ENCODE measurements at places on chromosomes 6 and 20.

- DNase-seq = no peak
Measured at GRCh38 chr6:79762370-79762769, 131.2 kb downstream of the SH3BGRL2 start.

DNA sequence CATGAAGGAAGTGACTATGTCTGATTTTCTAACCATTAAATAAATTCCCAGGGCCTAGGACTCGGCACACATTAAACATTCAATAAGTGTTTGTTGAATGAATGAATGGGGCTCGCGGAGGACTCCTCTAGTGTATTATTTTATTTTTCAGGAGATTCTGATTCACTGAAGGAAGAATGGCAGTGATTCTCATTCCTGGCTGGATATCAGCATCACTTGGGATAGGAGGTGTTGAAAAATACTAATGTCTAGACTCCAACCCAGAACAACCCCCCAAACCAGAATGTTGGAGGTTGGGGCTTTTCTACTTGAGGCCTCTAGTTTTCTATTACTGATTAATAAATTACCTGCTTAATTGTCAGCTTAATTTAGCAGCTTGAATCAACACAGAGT lies 195.4 kb downstream of the BTBD3 start:
- no peak for DNase-seq

GRCh38 chr6:209432-210103 lies 82.7 kb upstream of the DUSP22 start:
- no peak for DNase-seq

- no peak for DNase-seq
Measured at GRCh38 chr6:150627154-150627553, 27.5 kb downstream of the PLEKHG1 start.

DNA sequence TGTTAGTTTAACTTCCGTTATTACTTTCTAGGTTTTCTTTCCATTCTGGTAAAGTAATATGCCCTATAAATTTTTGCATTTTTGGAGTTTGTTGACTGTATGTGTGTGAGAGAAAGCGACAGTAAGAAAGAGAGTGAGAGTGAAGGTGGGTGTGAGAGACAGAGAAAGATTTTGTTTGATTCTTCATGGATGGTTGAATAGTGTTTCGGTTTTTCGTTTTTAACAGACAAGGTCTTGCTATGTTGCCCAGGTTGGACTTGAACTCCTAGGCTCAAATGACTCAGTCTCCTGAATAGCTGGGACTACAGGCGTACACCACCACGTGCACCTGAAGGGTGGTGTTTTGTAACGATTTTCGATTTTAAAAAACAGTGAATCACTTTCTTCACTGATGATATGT lies 329.1 kb upstream of the RUNX2 start:
- DNase-seq = no peak

- no peak for DNase-seq
Measured at GRCh38 chr6:1182722-1183521, 129.0 kb upstream of the FOXQ1 start.

DNA sequence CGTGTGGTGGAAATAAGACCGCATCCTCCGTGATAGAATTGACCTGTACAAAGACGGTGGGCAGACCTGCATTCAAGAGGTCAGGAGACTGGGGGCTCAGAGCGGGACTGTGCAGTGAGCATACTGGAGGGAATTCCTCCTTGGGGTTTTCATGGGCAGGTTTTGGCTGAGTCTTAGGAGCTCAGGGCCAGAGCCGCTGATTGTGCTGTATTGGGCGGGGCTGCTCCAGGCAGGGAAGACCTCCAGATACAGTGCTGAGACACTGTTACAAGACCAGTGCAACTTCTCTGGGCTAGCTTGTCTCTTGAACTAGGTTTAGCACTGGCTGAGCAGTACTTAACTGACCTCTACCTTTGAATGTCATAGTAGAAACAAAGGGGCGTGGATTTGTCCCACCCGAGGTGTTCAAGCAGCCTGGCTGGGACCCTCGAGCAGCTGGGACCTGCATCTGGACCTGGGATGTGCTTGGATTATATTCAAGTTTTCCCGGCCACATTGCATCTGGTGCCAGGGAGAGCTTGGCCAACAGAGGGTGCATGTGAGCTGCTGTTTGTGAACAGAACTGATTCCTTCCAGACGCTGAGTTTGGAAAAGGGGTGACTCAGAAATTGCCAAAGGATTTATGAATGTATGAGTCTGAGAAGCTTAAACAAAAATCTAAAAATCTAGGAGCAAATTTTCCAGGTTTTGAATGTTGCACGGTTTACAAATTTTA lies 33.4 kb upstream of the SLC22A1 start:
- peak; percentile 94 for DNase-seq

GRCh38 chr6:81808851-81809570 lies 56.5 kb upstream of the TENT5A start:
- no peak for DNase-seq

DNA sequence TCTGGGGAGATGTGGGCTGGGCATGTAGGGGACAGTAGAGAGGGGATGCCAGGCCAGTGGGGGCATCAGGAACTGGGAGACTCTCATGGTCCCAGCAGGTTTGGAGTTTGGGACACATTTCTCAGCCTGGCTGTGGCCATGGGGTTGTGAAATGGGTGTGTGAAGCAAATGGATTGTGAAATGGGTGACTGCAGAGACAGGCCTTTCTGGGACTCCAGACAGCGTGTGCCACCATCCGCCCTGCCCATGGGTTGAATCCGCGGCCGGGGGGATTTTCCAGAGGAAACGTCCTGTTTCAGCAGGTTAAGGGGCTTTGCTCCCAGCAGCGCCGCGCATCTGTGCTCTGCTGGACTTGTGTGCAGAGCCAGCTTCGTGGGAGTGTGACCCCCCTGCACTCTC lies 3.7 kb upstream of the PMEPA1 start:
- no peak for DNase-seq

DNA sequence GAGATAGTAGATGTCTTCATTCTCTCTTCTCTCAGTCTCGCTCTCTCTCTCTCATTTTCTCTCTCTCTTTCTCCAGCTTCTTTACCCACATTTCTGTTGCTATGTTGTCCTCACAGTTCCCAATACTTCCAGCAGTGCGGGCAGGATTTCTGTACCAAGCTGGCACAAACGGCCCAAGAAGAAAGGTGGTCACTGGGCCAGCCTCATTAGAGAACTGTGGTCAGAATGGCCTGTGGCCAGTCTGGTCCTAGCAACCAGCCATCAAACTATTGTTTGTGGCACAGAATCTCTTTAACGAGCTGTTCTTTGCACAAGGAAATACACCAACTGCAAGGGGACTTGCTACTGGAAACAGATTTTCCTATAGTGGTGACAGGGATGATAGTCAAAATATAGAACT lies 81.3 kb downstream of the SEL1L2 start:
- DNase-seq = no peak

DNA sequence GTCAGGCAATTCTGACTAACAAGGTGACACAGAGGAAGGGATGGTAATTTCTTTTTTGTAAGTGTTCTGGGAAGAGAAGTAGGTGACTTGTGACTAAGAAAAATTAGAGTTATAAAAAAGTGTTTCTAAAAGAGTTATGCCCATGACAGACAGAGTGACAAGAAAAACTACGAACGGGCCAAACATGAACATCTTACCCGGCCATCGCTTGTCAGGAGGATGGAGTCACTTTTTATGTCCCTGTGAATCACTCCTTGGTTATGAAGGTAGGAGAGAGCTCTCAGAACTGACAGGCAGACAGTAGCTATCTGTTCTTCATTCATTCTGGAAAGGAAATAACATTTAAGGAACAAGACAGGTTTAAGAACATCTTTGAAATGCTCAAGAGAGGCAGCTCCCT lies 43.0 kb downstream of the LAMP5 start:
- DNase-seq = no peak

DNA sequence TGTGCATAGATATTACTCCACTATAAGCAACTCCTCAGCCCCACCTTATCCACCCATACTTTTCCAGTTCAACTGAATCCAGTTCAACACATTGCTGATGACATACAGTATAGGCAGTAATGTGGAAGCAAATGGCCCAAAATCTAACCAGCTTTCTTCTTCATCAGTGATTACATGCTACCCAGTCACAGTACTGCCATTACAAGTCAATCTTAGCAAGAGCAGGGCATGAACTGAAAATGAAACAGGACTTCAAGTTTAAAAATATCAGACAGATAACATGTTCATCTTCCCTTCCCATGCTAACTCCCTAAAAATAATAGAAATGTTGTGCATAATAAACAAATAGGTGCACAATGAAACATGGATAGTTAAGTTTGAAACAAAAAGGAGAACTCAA lies 19.2 kb downstream of the RRAGD start:
- DNase-seq = no peak

- peak; percentile 8 for DNase-seq
Measured at GRCh38 chr20:10247440-10247839, 28.8 kb downstream of the SNAP25 start.

GRCh38 chr6:161261816-161262215 lies 12.0 kb downstream of the AGPAT4 start:
- no peak for DNase-seq
